ENCODE measurements at places on chromosomes 13 and 19.

GRCh38 chr13:25898991-25899390, 152.8 kb downstream of the SHISA2 start:
- DNase-seq: no peak

DNA sequence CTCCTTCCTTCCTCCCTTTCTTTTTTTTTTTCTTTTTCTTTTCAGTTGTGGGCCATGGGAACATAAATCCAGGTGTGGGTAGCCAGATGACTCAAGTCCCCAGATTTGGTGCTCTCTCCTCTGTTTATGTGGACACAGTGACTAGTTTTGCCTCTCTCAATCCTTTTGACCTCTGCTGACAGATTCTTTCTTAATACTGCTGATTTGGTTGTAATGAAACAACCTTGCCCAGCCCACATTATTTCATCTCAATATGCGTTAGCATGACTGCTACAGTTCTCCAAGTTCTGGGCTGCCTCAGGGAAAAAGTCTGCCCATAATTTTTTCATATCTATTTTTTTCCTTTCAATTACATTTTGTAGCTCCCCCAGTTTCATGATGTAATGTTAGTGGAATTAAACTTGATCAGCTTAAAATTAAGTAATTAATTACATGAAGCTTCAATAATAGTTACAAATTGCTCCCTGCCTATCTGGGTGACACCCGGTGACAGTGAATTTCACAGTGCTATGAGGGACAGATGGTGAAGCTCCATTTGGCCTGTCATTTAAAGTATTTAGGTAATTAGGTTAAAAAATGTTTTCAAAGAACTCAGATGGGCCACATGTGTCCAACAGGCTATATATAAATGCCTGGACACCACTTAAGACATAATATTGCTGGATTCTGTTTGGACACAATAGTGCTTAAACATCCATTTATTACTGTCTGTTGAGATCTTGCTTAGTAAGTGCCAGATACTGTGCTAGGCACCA, 118.8 kb upstream of the FRY start:
- DNase-seq: no peak

- DNase-seq: peak; percentile 47
Observed at GRCh38 chr13:111005808-111006505, 91.1 kb upstream of the ANKRD10 start.

GRCh38 chr19:16205205-16206045, 7.7 kb downstream of the AP1M1 start:
- DNase-seq: no peak

DNA sequence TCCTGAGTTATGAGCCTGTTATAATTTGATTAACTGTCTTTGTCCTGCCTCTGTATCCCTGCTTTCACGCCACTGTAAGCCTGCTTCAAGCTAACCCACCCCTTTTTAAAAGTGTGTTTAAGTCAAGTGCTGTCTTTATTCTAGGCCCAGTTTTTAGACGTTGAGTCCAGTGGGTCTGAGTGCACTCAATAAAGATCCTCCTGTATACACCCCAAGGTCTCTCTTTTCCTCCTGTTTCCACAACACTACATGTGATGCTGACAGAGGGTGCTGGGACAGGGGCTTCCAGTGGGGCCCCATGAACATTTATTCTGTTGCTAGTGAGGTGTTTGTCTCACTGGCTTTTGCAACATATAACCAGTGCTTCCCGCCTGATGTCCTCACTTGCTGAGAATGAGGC, 6.7 kb upstream of the F2RL3 start:
- DNase-seq: no peak

GRCh38 chr19:13068085-13068846, 34.4 kb downstream of the LYL1 start:
- no peak for DNase-seq

GRCh38 chr19:51259348-51260245, 8.7 kb downstream of the SIGLECL1 start:
- no peak for DNase-seq

- peak; percentile 40 for DNase-seq
Observed at GRCh38 chr19:33392341-33393285, 19.1 kb downstream of the CEBPG start.

DNA sequence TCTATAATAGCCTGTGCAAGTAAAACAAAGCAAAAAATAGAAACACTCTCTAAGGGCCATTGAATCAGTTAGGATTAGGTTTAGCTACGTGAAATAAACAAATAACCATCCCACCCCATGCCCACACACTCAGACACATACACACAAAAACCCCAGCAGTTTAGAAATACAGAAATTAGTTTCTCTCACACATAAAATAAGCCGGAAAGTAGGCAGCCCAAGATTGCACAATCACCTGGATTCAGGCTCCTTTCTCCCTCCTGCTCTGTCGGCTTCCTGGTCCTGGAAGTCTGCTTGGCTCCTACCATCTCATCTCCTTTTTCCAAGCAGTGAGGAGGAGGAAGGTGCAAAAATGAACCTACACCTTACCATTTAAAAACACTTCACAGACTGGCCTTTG, 22.6 kb upstream of the USP12 start:
- DNase-seq: no peak

- no peak for DNase-seq
Observed at GRCh38 chr19:19500975-19501644, 14.2 kb downstream of the TSSK6 start.

GRCh38 chr19:11227195-11227886, 12.1 kb upstream of the ANGPTL8 start:
- no peak for DNase-seq

All from right kidney (tissue), 9 donors.